ENCODE measurements at places on chromosomes 12 and 14.
A peak's percentile ranks its signal among the peaks of the same experiment; 100 is the strongest.

DNA sequence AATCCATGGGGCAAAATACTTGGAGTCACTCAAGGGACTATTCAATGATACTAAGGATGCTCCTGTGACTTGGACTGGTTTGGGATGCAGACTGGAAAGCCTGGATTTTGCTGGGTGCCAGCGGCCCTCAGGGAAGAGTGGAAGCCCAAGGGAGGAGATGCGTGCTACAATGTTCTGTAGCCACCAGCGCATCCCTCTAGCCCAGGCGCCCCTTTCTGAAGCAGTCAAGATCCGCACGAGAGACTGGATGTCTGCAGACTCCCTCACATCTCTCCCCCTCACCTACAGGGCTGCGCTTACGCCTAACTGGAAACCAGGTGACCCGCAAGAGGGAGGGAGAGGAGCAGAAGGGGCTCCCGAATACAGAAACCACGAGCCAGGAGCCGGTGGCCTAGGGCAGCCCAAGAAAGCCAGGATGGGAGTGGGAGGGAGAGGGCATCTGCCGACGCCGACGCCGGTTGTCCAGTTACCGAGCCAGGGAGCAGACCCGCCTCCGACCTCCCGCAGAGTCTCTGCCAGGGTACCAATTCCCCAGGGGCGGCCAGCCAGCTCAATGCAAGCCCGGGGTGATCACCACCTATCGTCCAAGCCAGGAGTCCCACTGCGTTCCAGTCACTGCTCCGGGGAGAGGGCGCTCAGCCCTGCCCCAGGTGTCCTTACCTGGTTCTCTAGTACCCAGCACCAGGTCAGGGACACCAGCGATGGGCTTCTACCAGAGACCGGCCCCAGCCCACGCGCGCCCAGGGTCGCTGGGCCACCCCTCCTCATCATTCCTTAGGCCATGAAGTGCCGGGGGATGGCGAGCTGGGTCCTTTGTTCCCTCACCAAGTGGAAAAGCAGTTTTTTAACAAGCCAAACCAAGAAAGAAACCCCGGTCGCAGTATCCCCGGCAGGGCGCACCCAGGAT, 1.2 kb downstream of the NTN4 start:
- DNase-seq = peak; percentile 50

GRCh38 chr12:30896461-30896860, 30.1 kb upstream of the TSPAN11 start:
- DNase-seq = no peak

DNA sequence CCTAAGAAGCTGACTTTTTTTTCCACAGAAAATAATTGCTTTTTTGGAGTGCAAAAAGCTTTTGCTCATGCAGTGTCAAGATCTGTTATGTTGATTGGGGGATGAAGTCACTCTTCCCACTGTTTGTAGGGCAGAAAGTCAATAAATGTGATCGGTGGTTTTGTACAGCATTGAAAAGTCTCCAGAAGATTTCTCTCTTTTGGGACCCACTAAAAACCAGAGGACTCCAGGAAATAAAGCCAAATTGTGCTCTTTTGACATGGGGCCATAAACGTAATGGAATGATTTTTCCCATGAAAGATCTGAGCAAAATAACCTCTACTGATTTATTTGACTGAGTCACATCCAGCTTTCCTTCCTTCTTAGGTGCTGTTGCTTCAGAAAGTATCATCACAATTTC, 122.5 kb downstream of the SNAPC1 start:
- no peak for DNase-seq

- no peak for DNase-seq
Measured at GRCh38 chr12:63916561-63917476, 72.3 kb downstream of the SRGAP1 start.

DNA sequence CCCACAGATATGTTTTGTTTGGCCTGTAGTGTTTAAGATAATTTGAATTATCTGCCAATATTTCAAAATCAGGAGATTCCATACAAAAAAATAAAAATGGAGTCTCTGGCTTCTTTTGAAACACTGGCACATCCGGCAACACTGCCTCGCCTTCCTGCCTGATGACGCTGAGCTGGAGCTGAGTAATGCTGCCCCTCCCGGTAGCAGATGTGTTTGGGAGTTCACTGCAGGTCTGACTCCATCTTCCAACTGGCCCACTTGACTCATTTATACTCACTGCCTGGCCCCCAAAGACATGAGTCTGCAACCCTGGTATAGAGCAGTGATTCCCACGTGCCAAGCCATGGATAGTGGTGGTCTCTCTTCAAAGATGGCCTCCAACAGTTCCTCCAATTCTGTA, 7.4 kb downstream of the CIT start:
- peak; percentile 19 for DNase-seq

GRCh38 chr14:77318006-77318553, 2.6 kb downstream of the POMT2 start:
- no peak for DNase-seq

DNA sequence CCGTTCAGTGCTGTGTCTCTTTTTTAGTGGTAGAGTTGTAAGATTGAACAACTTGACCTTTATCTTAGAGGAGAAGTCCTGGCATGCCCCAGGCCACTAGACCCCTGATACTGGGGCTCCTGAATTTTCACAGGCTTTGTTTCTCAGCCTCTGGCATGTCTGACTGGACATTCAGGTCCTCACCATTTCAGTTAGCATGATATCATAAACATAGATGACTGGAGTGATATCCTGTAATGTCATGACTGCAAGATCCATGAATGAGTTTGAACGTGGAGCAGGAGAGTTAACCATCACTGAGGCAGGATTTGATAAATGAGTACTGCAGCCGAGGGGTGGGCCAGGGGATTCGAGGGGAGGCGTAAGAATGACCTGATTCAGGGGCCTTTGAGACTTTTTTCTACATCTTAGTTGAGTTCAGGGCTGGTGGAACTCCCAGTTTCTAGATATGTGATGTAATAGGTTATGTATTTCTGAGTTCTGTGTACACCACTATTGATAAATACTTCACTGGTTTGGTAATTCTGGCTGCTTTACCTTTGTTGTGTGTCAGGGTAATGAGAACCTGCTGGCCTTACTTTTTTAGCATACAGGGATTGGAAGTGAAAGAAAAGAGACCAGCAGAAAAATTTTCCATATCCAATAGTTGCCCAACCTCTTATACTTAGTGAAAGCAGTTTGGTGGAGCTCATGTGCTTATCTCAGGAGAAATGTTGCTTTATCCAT, 217.0 kb downstream of the SYNE2 start:
- no peak for DNase-seq

GRCh38 chr12:44433659-44434058, 442.5 kb downstream of the NELL2 start:
- no peak for DNase-seq

DNA sequence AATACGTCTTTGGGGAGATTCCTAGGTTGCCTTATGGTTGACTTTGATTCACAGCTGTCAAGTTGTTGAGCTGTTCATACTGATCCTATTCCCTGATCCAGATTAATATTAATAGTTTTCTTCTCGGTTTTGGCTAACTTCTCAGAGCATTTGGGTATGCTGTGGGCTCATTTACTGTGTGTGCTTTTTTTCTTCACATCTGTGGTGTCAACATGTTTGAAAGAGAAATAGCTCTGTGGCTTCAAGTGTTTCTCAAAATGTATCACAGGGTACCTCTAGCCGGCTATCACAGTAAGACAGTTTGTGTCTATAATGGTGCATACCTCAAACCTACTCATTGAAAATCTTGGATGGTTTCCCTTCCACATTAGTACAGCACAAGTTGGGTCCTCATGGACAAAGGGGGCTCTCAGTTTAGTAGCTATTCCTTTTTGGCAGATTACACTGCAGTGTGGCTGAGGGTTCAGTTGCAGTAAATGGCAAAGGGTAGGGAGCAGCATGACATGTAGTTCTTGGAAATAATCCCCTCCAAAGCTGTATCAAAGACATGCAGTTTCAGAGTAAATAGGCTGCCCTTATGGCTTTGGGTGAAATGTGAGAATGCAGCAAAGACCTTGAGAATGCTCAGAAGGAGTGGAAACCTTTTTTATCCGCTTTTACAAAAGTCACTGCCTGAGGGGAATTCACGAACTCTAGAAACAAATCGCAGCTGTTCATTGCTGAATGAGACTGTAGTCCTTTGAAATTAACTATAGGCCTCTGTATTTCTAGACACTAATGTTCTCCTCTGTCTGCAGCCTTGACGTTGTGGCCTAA, 102.4 kb upstream of the ATF1 start:
- DNase-seq = no peak

DNA sequence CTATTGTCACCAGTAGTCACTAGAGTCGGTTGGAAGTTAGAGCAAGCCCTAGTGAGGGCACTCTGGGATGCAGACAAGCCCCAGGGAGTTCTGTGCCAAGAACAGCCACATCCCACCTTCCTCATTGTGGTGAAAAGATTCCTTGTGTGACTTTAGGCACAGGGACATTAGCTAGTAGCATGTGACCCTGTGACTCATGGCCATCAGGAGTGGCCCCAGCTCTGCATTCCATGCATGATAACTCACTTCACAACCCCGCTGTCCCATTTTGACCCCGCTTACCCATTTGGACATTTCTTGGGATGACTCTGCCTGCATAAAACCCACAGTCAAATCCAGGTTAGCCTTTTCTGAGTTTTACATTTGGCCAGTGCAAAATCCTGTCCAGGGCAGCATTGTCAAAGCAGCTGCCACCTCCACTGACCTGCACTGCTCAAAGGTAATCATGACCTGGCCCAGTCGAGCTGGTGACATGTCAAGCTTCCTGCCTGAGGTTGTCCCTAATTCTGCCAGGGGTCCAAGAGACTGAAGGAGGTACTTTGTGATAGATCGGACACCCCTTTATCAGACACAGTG, 430.5 kb downstream of the DPF3 start:
- DNase-seq = no peak

DNA sequence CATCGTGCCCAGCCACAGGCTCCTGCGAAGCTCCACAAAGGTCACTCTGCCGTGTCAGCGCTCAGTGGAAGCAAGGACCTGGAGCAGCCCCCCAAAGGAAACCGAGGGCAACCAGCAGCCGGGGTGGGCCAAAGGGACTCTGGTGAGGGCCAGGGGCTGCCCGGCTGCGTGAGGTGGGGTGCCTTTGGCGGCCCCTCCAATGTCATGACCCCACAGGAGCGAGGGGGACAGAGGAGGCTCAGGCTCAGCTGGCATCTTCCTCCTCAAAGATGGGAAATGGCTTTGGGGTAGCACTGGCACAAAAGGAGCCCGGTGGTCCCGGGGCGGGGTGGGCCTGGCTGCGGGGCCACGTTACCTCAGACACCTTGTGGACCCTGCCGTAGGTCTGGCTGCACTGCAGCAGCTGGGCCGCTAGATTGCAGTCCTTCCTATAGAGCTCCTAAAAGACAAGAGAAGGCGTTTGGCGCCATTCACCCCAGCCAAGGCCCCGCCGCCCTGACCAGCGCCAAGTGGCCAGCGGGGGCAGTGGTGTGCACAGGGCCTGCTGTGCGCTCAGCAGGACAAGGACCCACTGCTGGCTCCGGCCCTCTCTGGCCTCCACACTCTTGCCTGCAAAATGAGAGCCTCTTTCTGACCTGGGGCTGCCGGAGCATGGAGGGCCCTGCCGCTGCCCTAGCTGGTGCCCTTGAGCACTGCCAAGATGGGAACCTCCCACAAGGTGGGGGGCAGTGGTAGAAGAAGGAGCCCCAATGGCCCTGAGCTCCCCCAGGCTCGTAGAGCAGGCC, 46.9 kb downstream of the BEGAIN start:
- DNase-seq = peak; percentile 76

DNA sequence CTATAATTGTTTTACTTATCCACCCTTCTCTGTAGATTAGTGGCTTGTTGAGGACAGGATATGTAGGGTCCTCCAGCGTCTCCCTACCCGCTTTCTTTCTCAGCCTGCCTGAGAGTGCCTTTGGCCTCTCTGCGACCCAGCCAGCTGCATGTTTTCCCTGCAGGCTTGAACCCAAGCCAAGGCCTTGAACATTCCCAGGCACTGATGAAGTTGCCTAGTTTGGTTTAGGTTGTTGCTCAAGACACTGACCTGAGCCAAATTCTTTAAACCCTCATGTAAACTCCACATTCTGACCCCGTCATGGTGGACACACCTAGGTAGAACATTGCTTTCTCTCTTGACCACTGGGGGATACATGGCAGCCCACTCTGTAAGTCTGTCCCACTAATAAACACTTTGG, 33.4 kb upstream of the TXNRD1 start:
- no peak for DNase-seq

- DNase-seq = no peak
Measured at GRCh38 chr14:89244720-89245119, 172.3 kb downstream of the FOXN3 start.

DNA sequence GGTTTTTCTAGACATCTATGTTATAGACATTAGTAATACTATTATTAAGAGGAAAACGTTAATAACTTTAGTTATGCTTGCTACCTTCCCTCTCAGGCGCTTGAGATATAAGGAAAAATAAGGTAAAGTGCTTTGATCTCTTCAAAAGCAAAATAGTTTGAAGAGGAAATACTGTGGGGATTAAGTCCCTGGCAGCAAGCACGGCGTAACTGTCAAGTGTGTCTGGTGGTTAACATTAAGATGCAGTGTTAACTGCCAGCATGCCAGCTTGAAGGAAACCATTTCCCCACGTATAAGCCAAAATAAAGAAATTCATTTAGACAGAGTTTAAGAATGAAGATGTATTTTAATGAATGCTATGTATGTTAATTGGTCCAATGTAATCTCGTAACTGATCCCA, 31.8 kb downstream of the PELI2 start:
- DNase-seq = no peak

- no peak for DNase-seq
Measured at GRCh38 chr12:508795-509194, 49.1 kb downstream of the B4GALNT3 start.

DNA sequence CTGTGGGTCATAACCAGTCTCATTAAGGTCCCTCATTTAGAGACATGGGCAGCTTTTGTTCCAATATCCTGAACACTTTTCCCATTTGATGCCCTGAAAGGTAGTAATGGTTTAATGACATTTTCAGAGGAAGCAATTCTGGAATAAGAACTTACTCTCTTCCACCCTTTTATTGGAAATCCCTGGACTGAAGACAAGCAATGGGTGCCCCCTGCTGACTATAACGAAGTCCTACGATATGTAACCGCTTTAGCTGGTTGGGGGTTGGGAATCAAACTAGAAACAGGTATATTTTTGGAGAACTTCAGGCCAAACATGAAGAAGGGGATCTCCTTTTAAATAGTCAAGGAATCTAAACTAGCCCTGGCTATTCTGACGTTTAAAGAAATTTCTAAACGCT, 20.5 kb downstream of the SARNP start:
- peak; percentile 24 for DNase-seq

- no peak for DNase-seq
Measured at GRCh38 chr12:19224746-19225145, 95.2 kb downstream of the PLEKHA5 start.
